ENCODE measurements at places on chromosomes 5 and 9.

GRCh38 chr5:112159435-112159834 lies 259.6 kb downstream of the EPB41L4A start:
- peak; percentile 72 for DNase-seq

- no peak for DNase-seq
Measured at GRCh38 chr9:122827761-122828093, 661 bp downstream of the PDCL start.

GRCh38 chr9:130058887-130059286 lies 5.2 kb downstream of the GPR107 start:
- DNase-seq, result no peak

GRCh38 chr5:93915142-93915553 lies 173.7 kb upstream of the POU5F2 start:
- DNase-seq, result no peak

DNA sequence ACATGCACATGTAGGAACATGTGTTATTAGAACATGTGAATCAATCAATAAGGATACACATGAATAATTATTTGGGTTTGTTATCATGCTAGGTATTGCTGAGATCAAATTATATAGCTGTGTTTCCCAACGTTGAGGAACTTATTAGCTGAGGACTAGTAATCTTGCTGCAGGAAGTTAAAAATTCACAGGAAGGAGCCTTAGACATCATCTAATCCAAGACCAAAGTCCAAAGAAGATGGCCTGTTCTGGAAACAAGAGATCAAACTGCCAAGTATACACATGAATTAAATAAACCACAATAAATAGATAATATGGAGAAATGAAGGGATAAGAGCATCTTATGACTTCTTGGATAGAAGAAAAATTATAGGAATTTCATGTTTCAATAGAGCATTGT lies 19.9 kb downstream of the POU5F2 start:
- no peak for DNase-seq

DNA sequence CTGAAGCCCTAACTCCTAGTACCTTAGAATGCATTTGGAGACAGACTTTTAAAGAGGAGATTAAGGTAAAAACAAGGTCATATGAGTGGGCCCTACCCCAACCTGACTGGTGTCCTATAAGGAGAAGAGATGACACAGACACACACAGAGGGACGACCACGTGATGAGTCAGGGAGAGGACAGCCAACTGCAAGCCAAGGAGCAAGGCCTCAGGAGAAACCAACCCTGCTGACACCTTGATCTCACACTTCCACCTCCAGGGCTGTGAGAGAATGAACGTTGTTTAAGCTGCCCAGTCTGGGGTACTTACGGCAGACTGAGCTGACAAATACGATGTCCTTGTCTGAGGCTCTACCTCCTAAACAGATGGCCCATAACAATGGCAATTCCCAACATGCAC lies 93.6 kb downstream of the ROR2 start:
- DNase-seq, result no peak

GRCh38 chr5:7393921-7394799 lies 1.8 kb upstream of the ADCY2 start:
- DNase-seq, result no peak

GRCh38 chr5:147805030-147805454 lies 22.5 kb upstream of the JAKMIP2 start:
- no peak for DNase-seq

DNA sequence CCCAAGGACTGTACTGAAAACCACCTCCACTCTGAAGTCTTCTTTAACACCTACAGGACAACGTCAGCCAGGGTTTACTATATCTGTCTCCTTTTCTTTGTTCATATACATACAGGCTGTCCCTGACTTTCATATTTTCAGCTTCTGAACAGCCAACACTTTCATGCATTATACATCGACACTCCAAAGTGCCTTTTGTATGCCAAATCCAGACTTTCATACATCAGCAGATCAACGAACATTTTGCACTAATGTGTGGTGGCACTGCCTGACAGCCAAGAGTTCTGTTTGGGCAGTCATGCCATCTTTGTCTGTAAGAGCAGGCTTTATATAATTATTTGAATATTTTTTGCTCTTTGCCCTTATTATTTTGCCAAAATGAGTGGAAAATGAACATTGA lies 487.4 kb downstream of the CETN3 start:
- no peak for DNase-seq

- DNase-seq, result no peak
Measured at GRCh38 chr5:76755779-76756637, 40.1 kb downstream of the F2R start.

GRCh38 chr5:32331935-32332274 lies 19.2 kb upstream of the MTMR12 start:
- DNase-seq, result no peak

- DNase-seq, result no peak
Measured at GRCh38 chr5:141707510-141707909, 25.5 kb upstream of the ARAP3 start.

DNA sequence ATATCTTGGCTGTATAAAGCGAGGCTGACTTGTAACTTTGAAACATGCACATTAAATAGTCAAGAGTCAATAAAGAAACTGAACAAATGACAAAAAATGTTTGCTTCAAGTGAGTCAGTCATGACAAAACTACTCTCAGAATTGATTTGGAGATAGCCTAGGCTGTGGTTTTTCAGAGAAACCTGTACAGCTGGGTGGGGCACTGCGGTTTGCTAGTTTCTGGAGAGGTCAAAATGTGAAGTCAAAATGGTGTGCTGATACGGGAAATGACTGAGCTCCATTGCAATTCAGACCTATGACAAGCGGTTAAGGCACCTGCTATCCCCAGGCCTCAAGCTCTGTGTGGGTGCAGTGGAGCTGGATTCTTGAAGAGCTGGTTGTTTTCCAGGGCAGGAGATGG lies 10.3 kb upstream of the CD180 start:
- no peak for DNase-seq

DNA sequence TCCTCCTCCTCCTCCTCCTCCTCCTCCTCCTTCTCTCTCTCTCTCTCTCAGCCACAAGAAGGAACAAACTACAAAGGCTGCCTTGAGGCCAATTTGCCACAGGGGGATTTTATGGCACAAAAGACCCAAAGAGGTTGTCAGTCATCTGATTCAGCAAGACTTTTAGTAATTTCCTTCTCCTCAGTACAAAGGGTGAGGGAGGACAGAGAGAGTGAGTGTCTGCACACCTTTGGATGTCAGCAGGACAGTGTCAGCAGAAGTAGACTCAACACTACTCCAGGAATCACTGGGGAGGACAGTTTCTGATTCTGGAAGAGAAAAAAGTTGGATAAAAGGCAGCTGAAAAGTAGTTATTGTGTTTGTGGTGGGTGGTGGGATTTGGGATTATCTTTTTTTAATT lies 13.6 kb downstream of the TIMD4 start:
- DNase-seq, result no peak

- no peak for DNase-seq
Measured at GRCh38 chr9:5832071-5832537, 813 bp downstream of the ERMP1 start.
